Ammon's horn (tissue), 1 donor: ENCODE measurements at places on chromosomes 1 and 21.

DNA sequence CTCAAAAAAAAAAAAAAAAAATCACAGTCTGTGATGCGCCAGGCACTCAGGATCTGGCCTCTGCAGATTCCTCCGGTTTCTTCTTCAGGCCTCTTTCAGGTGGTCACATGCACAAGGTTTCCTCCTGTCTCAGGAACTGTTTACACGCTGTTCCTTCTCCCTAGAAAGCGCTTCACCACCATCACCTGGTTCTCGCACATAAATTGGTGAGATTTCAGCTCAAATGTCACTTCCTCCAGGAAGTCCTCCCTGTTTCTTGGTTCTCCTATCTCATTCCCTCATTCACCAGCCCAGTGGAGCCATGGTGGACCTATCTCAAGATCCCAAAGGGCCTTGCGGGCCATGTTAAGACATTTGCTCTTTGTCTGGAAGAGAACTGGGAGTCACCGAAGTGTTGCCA lies 26.7 kb downstream of the HMGN2 start:
- no peak for DNase-seq

GRCh38 chr1:101136739-101137138 lies 100.1 kb upstream of the S1PR1 start:
- peak; percentile 29 for DNase-seq

- DNase-seq = no peak
Observed at GRCh38 chr1:17870679-17871078, 115.5 kb downstream of the ACTL8 start.

DNA sequence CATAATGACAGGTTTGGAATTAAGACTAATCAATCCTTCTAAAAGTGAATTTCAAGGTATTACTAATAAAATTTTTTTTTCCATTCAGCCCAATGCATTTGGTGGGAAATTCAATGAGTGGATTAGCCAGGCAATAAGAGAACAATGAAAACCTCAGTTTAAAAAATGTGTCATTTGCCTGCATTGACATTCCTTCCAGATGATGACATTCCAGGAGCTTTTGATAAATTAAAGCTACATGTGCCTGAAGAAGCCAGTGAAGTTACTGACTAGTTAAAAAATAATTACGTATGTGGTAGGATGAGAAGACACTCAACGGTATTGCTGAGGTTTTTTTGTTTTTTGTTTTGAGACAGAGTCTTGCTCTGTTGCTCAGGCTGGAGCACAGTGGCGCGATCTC lies 37.9 kb upstream of the RC3H1 start:
- DNase-seq = no peak

- DNase-seq = no peak
Observed at GRCh38 chr1:112954017-112954650, 1.9 kb downstream of the SLC16A1 start.

DNA sequence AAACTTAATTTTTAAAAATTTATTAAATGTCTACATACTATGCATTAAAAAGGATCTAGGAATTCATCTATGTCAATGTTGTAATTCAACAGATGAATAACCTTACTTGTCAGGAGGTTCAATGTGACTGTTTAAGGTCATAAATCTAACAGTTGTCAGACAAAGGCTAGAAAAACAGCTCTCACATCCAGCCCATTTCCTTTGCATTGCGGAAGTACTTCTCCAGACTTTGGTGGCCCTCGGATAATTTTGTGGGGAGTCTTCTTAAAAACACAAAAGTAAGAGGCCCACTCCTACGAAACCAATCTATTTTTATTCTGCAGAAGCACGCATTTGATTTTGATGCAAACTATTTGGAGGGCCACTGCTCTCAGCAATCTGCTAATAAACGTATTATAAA lies 122.6 kb upstream of the CHRM3 start:
- DNase-seq = no peak
